Activated naive CD4-positive, alpha-beta T cell treated with anti-CD3 and anti-CD28 coated beads for 36 hours (primary cell): ENCODE measurements at places on chromosomes 7 and 10. TPM values are rescaled to one million over a fixed set of nuclear protein-coding genes. Genes with fewer than 3 reads are reported as not detected.

Gene PDE6C
- total RNA-seq = not detected

Gene JAZF1
- 3.4 TPM for total RNA-seq

Gene CYP2E1
- total RNA-seq = not detected

Gene ZNF282
- 21.6 TPM for total RNA-seq

Gene ELMO1
- total RNA-seq = 137 TPM

Gene SHH
- total RNA-seq = not detected

Gene OIT3
- not detected for total RNA-seq

Gene GALNT17
- not detected for total RNA-seq

Gene SFRP5
- total RNA-seq = not detected

Gene LRMDA
- not detected for total RNA-seq

Gene C7orf57
- total RNA-seq = 0.44 TPM

Gene CYP2C19
- total RNA-seq = 0.12 TPM

Gene MLXIPL
- total RNA-seq = not detected

Gene SPDYE8
- total RNA-seq = not detected

Gene SPAM1
- total RNA-seq = not detected

Gene IKZF1
- 226 TPM for total RNA-seq

Gene FRAT2
- 5.6 TPM for total RNA-seq

Gene SPDYE1
- total RNA-seq = not detected

Gene DOCK1
- 0.49 TPM for total RNA-seq

Gene NUTM2D
- total RNA-seq = 0.55 TPM

Gene ZNF485
- total RNA-seq = 5.4 TPM

Gene AP4M1
- 12.7 TPM for total RNA-seq

Gene CALHM1
- not detected for total RNA-seq

Gene HSPA12A
- total RNA-seq = not detected

Gene FFAR4
- not detected for total RNA-seq

Gene SAP25
- 15.7 TPM for total RNA-seq

Gene HSPA14
- total RNA-seq = 28.1 TPM

Gene FAM149B1
- total RNA-seq = 13.7 TPM

Gene AKR1C4
- not detected for total RNA-seq

Gene PNLIPRP3
- not detected for total RNA-seq

Gene RNF32
- 0.64 TPM for total RNA-seq

Gene BTBD16
- not detected for total RNA-seq

Gene TMEM270
- not detected for total RNA-seq
